Stimulated activated naive CD4-positive, alpha-beta T cell treated with Interleukin-2 at 50 U/mL for 16 hours (primary cell): ENCODE measurements at places on chromosomes 16 and 17.

- peak; percentile 56 for DNase-seq
Observed at GRCh38 chr17:64063766-64064224, 43.4 kb upstream of the ICAM2 start.

DNA sequence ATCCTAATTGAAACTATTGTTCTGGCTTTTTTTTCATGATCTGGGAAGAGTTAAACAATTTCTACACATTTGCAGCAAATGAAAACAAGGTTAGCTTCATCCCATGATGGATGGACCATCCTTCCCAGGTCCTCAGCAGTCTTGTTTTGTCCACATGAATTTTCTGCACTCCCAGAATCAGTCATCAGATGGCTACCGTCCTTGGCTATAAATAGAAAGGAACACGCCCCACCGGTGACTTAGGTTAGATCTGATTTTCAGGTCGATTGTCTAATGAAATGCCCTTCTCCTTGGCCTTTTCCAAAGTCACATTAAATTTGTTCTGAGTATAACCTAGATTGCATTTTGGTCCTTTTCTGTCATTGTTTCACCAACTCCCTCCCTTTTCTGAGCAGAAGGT, 41.4 kb upstream of the NOL11 start:
- DNase-seq: no peak

GRCh38 chr17:81518113-81518784, 5.7 kb upstream of the ACTG1 start:
- DNase-seq: no peak

GRCh38 chr16:68844211-68844564, 857 bp downstream of the TANGO6 start:
- DNase-seq: no peak

GRCh38 chr17:66348584-66349165, 46.3 kb downstream of the PRKCA start:
- peak; percentile 7 for DNase-seq

DNA sequence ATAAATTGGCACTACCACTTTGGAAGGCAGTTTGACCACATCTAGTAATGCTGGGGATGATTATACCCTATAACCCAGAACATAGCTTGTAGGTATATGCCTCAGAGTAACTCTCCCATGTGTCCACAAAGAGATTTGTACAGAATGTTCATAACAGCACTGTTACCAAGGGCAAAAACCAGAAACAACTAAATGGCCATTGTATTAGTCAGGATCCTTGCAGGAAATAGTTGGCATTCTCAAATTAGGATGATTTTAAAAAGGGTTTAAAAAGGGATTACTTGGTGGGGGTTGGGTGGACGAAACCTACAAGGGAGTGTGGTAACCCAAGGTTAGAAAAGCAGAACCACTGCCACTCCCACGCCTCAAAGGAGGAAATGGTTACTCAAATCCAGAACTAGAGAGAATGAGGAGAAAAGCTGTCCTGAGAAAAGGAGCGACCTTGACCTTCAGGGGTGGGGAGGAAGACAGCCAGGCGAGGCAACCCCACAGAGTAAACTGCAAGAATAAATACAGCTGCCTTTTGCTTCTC, 2.1 kb downstream of the CPPED1 start:
- DNase-seq: no peak

GRCh38 chr17:49708515-49709183, 885 bp upstream of the SLC35B1 start:
- peak; percentile 42 for DNase-seq

DNA sequence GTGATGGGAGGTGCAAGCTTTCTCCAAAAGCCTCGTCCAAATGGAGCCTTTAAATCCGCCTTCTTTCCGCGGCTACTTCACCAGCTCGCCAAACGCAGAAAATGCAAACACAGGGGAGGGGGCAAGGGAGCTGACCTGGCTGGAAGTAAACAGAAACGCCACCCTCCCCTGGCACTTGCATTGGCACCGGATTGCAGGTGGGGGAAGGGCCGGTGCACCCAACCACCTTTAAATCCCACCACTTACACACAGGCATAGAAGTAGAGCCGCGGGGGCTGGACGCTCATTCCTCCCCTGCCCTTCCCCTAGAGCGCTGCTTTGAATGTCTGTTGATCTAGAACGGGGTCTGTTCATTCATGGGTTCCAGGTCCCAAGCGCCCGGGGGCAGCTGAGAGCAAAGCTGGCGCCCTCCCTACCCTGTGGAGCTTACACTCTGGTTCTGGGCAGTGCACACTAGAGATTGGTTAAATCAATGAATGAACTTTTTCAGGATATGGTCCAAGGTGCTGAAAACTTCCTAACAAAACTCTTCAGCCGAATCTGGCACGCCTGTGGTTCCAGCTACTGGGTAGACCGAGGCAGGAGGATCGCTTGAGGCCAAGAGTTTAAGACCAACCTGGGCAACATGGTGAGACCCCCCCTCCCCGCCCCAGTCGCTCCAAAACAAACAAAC, 920 bp upstream of the ZCCHC14 start:
- no peak for DNase-seq

- DNase-seq: no peak
Observed at GRCh38 chr17:48121923-48122664, 14.5 kb downstream of the SNX11 start.

DNA sequence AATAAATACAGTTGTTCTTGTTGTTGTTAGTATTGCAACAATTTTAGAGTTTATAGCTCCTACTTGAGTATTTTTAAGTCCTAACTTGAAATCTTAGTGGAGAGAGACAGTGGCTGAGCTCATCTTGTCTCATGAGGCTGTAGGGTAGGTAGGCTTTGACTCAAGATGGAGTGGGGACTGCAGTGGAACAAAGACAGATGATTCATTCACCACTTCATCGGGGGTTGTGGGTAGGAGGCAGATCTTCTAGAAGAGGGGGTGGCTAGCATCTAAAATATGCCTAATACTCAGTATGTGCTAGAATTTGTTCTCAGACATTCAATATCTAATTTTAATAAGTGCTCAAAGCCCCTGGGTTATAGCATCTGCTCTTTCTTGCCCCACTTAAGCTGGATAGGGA, 13.1 kb upstream of the MMD start:
- no peak for DNase-seq

DNA sequence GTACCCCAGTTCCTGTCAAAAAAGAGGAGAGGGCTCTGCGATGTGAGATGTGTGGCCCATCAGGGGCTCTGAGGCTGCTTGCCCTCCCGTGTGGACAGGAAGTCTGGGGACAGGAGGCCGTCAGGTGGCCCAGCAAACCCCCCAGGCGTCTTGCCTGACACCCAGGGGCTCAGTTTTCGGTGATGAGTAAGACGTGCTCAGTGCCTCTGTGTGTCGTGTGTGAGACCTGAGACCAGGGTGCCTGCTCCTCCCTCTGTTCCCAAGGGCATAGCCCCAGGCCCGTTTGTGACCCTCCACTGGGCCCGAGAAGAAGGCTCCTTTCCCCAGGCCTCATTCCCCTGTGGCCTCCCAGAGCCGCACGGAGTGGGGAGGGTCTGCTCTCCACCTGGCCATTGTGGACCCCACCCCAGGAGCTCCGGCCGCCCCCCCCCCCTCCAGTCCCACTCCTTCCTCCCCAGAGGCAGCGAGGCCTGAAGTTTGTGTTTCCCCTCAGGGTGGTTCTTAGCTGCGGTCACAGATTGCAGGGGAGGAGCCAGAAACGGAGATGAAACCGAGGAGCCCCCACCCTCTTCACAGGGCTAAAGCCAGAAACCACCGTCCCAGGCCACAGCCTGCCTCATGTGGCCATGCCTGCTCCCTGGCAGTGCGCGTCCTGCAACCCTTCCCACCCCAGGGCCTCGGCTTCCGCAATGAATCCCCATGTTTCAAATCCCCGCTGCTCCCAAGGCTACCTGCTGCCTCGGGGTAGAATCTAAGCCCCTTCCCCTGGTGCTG, 4.9 kb upstream of the ACTG1 start:
- DNase-seq: no peak

- peak; percentile 72 for DNase-seq
Observed at GRCh38 chr16:89357055-89357816, 133.1 kb downstream of the ANKRD11 start.

DNA sequence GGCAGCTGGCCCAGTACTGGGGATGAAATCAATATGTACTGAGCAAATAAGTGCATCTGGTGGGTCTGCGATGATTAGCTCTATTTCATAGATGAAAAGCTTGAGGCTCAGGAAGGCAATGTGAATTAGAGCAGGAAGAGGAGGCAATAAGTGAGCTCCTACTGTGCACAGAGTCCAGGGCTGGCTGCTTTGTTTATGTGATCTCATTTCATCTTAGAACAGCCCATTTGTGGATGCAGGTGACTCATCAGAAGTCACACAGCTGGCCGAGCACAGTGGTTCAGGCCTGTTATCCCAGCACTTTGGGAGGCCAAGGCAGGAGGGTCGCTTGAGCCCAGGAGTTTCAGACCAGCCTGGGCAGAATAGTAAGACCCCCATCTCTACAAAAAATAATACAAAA, 7.1 kb downstream of the TMEM114 start:
- no peak for DNase-seq

DNA sequence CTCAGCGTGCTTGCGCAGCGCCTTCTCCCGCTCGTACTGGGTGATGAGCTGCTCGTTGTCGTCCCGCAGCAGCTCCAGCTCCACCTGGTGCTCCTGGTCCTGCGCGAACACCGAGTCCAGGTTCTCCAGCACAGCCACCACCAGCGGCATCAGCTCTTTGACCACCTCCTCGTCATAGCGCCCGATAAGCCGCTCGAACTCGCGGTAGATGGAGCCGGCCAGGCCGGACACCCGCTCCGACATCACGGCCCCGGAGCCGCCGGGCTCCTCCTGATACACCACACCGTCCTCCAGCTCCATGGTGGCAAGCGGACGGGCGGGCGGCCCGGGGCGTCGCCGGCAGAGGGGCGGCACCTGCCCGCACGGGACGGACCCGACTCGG, 320 bp downstream of the SPAG9 start:
- peak; percentile 45 for DNase-seq

DNA sequence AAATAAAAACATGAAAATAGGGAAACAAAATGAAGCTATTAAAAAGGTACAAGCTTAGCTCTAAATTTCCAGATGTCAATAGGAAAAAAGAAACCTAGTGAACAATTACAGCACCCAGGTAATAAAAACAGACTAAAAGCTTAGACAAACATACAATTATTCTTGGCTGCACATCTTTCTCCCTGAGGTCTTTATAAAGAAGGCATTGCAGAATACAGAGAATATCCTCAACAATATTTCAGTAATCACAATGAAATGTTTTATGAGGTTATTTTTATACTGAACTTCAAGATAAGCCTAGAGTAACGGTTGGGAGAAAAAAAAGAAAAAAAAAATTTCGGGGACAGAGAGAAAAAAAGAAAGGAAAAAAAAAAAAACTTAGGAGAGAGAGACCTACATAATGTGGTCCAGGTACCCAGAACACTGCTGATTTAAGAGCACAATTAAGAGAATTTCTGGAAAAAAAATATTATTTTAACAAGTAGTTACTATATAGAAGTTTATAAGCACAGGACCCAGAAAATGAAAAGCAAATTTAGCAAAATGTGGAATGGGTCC, 26.5 kb downstream of the KANSL1 start:
- DNase-seq: no peak

DNA sequence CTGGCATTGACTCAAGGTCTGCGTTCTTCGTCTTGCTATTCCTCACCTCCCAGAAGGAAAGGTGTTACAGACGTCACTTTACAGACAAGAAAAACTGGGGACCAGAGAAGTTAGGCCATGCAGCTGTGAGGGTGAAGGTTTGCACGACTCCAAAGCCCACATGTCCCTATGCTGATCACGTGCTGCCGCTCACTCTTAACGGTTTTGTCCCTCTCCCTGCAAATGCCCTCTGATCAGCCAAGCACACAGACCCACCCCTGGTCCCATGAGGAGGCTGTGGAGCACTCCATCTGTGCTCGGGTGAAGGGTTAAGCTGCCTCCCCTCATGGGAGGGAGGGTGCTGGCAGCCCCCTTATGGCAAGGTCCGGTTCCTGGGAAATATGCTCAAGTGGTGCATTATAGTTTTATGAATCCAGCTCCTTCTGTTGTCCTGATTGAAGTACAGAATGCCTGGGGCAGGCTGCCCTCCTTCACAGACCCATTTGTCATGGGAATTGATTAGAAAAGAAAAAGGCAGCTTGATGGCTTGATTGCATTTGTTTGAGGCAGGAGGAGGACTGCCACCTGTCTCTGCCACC, 18.8 kb downstream of the CCDC182 start:
- no peak for DNase-seq

- DNase-seq: peak; percentile 20
Observed at GRCh38 chr16:10256784-10257641, 74.8 kb upstream of the GRIN2A start.
